Activated T-helper 2 cell treated with anti-CD3 and anti-CD28 coated beads, Interferon-gamma antibody, Interleukin-2, Interleukin-4, amounts not matched to agents 10 μg/mL and 5 μg/mL and 100 μg/mL, durations not matched to agents 14 hours and 24 hours and 36 hours (primary cell): ENCODE measurements at places on chromosomes 5 and 9.

DNA sequence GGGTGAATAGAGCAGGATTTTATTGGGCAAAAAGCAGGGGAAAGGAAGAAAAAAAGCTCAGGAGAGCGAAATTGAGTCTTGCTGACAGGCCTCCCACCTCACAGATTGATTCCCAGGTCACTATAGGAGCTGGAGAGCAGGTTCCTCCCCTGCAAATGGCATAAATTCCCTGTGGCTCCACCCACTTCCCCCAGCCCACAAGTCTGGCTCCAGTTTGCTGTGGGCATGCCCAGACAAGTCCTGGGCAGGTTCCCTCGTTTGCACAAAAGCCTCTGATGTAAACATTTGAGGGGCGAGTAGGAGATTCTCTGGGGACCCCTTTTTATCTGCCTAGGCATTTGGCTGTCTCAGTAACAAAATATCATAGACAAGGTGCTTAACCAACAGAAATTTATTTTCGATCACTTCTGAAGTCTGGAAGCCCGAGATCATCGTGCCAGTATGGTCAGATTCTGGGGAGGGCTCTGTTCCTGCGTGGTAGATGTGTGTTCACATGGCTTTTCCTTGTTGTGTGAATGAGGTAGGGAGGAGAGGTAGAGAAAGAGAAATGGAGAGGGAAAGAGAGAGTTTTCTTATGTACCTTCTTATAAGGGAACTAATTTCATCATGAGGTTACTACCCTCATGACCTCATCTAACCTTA, 614.5 kb downstream of the MAT2B start:
- DNase-seq: no peak

- DNase-seq: no peak
Observed at GRCh38 chr9:126853667-126854066, 6.8 kb upstream of the ZBTB34 start.

- no peak for DNase-seq
Observed at GRCh38 chr9:87642330-87643106, 83.4 kb upstream of the CTSL start.

GRCh38 chr5:76546497-76547102, 76.6 kb downstream of the F2RL2 start:
- no peak for DNase-seq

GRCh38 chr5:74205767-74206578, 434.6 kb downstream of the ENC1 start:
- DNase-seq: no peak

DNA sequence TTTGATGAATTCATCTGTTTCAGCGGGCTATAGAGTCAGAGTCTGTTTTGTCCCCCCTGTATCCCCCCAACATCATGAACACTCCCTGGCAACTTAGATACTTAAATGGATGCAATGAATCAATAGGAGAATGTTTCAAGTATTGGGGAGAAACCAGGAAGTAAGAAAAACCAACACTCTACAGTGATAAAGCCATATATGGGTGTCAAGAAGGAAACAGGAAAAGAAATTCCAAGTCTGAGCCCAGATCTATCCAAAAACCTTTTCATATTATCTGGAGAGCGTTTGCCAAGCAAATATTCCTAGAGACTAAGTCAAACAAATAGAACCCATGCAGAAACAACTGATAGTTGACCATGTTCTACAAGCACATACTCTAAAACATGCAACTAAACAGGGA, 2.3 kb upstream of the GNAQ start:
- no peak for DNase-seq

- DNase-seq: no peak
Observed at GRCh38 chr9:131439224-131439623, 45.3 kb downstream of the PRRC2B start.

DNA sequence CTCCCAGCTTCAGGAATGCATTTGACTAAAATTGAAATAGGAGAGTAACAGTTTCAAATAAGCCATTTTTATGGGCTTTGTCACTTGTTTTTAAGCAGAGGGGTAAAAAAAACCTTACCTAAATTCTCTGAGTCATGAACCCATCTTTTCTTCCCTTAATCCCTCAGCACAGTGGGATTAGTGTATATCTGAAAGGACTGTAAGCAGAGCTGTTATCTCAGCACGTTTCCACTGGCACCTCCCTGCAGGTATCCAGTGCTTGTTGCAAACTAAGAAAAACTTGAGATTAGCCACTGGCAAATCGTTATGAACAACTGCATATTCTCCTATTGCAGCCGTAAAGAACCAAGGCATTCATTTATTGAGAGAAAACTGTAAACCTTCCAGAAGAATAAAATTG, 872.7 kb downstream of the EFNA5 start:
- DNase-seq: no peak
